ENCODE measurements at places on chromosomes 11 and 22. TPM values are rescaled to one million over a fixed set of nuclear protein-coding genes. Genes with fewer than 3 reads are reported as not detected.

MAFF gene
- 66.6 TPM for total RNA-seq

OR52E8 gene
- total RNA-seq, result not detected

METTL15 gene
- 24.8 TPM for total RNA-seq

KCNJ5 gene
- total RNA-seq, result not detected

CRYAB gene
- 0.29 TPM for total RNA-seq

TMEM218 gene
- 21.0 TPM for total RNA-seq

ANO9 gene
- total RNA-seq, result not detected

DMC1 gene
- 4.2 TPM for total RNA-seq

MYH9 gene
- 1,025 TPM for total RNA-seq

TUB gene
- total RNA-seq, result 13.0 TPM

GANAB gene
- total RNA-seq, result 230 TPM

MUC5B gene
- not detected for total RNA-seq

HPX gene
- 0.53 TPM for total RNA-seq

PLEKHA7 gene
- 0.13 TPM for total RNA-seq

PACSIN2 gene
- 59.0 TPM for total RNA-seq

C11orf97 gene
- total RNA-seq, result not detected

DKK3 gene
- total RNA-seq, result 143 TPM

OTOG gene
- total RNA-seq, result not detected

OR52I1 gene
- not detected for total RNA-seq

PYGM gene
- 0.27 TPM for total RNA-seq

OR5B17 gene
- total RNA-seq, result not detected

GAB4 gene
- not detected for total RNA-seq

CHRNA10 gene
- 1.1 TPM for total RNA-seq

OR2D2 gene
- 0.66 TPM for total RNA-seq

TESMIN gene
- total RNA-seq, result 2.1 TPM

PPARA gene
- total RNA-seq, result 8.1 TPM

TRIM48 gene
- total RNA-seq, result not detected

OR52N4 gene
- not detected for total RNA-seq

SCN4B gene
- 0.13 TPM for total RNA-seq

WNT7B gene
- not detected for total RNA-seq

CCDC81 gene
- 1.1 TPM for total RNA-seq

OR5A1 gene
- total RNA-seq, result not detected

SLC29A2 gene
- 0.27 TPM for total RNA-seq

ALKBH3 gene
- total RNA-seq, result 40.5 TPM
